ENCODE measurements at places on chromosomes 2 and 18.

GRCh38 chr18:70047931-70048603 is 100.4 kb upstream of the CD226 start:
- DNase-seq = no peak

- DNase-seq = no peak
These were observed 650.6 kb downstream of the SLC4A3 start for GRCh38 chr2:220278022-220278421.

DNA sequence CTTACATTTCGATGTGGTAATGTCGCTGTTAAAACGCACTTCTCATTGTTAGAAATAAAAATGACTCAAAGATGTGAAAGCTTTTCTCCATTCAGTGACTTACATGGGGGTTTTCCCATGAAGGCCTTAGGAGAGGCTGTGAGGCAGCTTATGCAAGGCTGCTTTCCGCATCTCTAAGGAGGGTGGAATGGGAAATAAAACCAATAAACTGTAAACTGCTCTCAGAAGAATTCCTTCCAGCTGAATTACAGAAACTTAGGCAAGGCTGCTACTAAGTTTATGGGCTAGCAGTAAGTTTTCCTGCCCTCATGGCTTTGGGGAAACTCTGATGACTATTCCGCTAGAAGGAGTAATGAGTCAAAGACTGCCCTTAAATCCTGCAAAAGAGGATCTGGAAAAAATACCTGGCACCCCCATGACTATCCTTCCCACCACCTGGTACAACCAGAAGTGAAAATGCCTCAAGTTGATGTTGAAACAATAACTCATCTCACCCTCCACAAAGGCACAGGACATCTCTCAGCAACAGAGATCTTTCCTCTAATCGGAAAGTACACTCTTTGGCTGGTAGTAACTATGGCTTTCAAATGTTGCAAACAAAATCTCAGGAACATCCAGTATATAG is 97.7 kb upstream of the SMAD7 start:
- no peak for DNase-seq

DNA sequence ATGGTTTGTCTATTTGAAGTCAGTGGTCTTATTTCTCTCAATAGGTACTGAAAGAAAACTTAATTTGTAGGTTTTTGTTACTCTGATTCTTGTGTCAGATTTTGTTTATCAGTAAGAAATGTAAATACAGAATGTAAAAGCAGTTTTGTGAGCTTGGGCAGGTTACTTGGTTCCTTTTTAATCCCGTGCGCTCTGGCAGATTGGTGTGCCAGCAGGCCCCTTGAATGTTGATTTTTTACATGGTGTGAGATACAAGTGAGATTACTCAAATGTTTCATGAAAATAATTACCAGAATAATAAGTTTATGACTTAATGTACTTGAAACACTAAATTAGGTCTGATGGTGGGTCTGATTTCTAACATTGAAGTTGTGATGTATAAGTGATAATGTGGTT is 13.4 kb downstream of the HNRNPA3 start:
- DNase-seq = no peak

- DNase-seq = no peak
These were observed 573.5 kb upstream of the SETBP1 start for GRCh38 chr18:44107187-44107586.

DNA sequence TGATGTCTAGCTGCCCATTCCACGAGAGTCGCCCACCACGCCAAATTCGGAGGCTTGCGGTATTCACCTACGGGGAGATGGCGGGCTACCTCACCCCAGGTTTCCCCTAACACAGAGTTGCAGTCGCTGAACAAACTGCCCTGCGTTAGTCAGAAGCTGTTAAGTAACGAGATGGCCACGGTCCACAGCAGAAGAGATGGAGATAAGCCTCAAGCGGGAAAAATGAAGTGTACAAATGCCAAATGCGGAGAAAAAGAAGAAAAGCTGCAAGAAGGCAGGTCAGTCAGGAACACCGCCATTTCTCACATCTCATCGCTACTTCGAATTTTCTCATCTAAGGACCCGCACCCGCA is 425 bp downstream of the ASB3 start:
- no peak for DNase-seq

GRCh38 chr18:51712821-51713220 is 515.3 kb upstream of the MEX3C start:
- no peak for DNase-seq

DNA sequence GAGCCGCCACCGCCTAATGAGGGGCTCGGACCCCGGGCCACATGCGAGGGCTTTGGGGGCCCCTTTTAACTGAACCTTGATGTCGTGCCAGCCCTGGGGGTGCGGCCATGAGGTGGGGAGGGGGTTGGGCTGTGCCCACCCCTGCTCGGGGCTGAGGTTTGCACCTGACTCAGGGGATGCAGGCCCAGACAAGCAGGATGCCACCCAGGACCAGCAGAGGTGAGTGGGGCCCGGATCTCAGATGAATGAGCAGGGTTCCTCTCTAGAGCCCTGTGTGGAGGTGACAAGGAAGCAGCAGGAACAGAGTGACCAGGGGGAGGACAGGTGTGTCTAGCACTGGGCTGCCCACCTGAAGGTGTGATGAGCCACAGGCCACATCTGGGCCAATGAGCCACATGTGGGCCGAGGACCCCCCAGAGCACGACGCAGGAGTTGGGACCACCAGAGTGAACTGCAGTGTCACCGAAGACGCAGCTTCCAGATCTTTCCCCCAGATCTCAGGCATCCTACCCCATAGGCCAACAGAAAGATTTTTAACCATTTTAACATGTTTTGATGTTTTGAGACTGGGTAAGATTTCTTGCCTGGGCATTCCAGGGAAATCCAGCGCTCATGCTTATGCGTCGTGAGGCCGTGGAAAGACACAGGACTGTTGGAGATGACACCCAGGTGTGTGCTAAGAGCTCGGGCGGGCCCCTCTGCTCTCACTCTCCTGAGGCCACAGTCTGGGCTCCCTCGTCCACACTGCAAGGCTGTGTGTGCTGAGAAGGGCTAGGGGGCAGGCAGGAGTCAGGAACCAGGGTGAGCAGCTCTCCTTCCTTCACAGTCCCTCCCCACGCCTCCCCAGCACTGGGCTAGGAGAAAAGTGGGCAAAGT is 73.6 kb downstream of the DDX1 start:
- no peak for DNase-seq

GRCh38 chr2:136131961-136132824 is 14.2 kb upstream of the CXCR4 start:
- no peak for DNase-seq

DNA sequence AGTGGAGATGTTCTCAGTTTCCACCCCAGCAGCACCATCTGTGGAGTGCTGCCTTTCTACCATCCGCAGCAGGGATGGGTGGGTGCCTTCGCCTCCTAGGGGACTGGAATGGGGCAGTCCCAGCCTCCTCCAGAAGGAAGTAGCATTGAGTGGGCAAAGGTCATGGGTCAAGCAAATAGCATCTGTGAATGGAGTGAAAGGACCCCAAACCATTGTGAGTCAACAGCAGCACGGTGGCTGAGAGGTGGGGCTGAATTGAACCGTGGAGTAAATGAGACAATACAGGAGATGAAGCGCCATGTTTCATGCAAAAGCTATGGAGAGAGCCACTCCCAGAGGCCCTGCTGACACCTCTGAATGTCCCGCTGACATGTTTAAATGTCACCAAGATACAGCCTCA is 9.7 kb downstream of the GPR55 start:
- DNase-seq = no peak

DNA sequence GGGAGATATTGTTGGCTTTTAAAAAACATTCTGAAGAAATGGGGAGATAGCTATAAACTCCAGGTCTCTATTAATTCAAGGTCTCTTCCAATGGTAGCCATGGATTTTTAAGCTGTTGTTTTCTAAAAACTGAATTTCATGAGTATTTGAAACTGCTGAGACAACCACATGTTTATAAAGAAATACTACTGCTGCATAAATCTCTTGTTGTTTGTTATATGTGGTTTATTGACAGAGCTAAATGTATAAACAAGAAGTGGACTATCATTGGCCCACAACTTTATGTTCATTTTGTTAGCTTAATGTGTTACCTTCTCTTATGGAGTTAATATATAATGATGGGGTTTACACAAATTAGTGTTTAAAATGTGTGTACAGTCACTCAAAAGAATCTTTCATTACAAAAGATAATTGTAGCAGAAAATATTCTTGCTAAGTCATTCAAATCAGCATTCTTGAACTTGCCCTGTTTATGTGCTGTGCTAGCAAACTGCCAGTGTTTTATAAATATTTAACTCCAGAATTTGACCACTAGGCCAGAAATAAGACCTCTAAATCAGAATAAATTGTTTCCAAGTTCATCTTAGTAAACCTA is 242.1 kb downstream of the TMX3 start:
- DNase-seq = no peak

DNA sequence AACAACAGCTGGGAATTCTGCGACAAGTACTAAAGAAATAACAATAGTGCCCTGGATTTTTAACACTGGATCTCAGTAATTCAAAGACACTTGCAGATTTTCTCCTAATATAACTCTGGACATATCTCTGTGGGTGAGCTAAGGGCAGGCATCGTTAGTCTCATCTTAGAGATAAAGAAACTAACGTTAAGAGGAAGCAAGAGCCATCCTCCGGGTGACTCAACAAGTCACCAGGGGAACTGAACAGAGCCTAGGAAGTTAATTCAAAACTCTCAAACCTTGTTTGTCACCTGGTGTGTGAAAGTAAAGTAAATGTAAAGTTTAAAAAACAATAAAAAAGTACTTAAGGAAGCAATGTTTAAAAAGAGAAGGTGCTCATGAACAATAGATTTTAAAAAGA is 41.6 kb upstream of the NRP2 start:
- no peak for DNase-seq

- DNase-seq = no peak
These were observed 59.1 kb upstream of the DAPL1 start for GRCh38 chr2:158735822-158736580.

DNA sequence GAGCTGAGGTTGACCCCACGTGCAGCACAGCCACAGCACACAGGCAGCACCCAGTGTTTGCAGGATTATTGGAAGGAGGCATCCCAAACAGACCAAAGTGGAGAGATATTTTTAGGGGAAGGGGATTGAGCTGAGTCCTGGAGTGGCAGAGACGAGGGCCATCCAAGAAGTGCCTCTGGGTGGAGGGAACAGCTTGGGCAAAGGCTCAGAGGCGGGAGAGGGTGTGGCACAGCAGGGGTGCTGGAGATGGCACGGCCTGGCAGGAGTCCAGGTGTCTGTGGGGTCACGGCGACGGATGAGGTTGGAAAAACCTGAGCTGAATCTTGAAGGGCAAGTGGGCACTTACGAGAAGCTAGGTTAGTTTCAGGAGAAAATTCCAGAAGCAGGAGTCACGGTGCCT is 60.6 kb downstream of the INHBB start:
- DNase-seq = no peak

GRCh38 chr2:47028171-47028570 is 112.6 kb upstream of the MCFD2 start:
- DNase-seq = no peak

DNA sequence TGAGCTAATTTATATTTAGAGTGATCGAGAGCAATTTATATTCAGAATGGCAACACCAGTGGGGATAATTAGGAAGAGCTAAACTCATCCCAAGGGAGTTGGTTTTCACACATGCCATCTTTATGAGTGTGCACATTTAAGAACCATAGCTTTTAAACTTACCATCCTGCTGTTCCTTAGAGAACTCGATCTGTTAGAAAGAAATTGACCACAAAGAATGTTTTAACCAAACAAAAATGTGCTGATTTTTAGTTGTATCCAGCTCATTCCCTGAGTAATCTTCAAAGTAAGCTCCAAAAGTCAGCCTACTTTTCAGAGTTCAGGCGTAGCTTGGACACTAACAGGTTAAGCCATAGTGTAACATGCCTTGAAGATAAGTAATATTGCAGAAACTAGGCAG is 12.6 kb downstream of the MYL1 start:
- DNase-seq = no peak

DNA sequence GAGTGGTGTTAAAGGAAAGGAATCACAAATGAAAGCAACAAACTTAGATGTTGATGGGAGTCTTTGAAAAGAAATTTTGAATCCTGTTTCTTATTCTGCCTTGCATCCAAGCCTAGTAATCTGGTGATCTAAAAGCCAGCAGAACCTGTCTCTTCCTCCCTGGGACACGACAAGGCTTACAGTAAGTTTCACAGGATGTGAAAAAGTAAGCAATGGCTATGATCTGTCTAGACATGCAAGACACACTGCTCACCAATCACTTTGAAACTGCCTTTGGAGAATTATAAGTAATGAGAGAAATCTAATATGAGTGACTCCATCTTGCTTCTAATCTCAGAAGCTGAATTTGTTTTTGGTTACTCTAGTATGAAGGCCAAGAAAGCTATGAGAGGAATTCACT is 103.7 kb downstream of the KCNH7 start:
- DNase-seq = no peak

DNA sequence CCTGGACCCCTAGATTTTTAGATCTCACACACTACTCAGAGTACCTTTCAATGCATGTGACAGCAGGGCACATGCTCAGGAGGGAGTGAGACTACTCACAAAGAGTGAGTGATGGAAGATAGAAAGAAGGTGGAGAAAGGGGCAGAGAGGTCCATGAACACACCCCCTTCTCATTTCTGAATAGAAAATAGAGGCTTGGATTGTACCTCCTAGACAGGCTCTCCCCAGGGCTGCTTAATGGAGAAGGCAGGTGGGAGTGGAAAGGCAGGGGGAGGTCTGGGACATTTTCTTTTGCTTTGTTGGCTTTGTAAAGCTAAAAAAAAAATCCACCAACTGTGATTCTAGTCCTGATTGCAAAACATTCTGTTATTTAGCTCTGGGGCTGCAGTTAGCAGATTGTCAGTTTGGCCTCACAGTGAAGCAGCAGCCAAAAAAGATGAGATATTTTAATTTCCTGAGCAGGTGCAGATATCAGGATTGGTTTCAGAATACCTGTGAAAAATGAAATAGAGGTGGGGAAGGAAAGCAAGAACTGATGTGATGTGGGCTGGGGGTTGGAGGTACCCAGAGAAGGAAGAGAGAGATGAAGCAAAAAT is 119.3 kb upstream of the GYPC start:
- no peak for DNase-seq

- DNase-seq = no peak
These were observed 113.1 kb downstream of the METTL8 start for GRCh38 chr2:171320731-171321130.

DNA sequence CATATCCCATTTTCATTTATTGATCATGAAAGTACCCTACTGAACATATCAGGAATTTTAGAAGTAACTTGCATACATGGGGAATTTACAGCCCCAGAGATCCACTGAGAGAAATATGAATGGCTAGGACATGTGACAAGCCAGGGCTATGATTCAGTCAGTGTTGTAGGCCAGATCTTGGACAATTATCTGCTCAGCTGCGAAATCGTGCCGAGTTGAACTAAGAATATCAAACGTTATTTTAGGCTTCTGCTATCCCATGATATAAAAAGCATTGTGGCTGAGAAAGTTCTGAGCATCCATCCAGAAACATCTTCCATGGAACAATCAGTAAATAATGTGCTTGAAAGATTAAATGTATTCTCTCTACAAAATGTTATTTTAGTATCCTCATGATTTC is 85.7 kb upstream of the UNC80 start:
- no peak for DNase-seq

DNA sequence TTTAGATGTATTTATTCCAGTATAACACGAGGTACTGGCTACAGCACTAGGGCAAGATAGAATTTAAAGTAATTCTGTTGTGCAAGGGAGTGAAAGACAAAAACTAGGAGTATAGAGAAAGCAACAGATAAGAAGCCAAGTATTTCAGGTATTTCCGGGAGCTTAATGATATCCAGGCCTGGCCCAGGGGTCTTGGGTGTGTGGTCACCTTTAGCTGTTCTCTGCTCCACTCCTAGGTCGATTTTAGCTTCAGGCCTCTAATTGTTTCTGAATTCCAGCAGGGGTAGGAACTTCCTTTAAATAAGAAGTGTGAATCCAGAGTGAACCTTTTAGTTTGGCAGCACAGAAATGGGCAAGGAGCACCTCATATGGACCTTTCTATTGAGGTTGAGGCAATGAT is 342.3 kb upstream of the MYT1L start:
- no peak for DNase-seq

Measured in NCI-H2081 treated with DMSO at 0.1 percent for 48 hours (cell line).